ENCODE measurements at places on chromosomes 1 and 21.
A peak's percentile ranks its signal among the peaks of the same experiment; 100 is the strongest.

DNA sequence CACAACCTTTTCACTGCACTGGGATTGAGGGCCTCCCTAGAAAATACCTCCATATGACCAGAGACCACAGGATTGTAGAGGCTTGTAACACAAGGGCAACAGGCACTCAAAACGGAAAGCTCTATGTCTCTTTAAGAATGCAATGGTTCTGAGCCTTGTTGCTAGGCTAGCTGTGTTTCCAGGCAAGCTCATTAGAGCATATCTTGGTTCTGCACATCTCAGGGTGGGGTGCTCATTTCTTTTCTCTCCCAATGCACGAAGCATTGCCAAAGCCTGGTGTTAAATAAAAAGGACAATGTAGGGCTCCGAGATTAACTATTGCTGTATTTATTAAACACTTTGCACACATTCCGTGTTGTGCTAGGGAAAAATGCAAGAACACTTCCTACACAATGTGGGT lies 315.9 kb downstream of the PRDM2 start:
- no peak for DNase-seq

- no peak for DNase-seq
Measured at GRCh38 chr21:40587736-40588346, 259.1 kb downstream of the DSCAM start.

GRCh38 chr21:35020902-35021301 lies 28.2 kb downstream of the RUNX1 start:
- DNase-seq, result no peak

GRCh38 chr1:12229835-12230548 lies at the start of gene VPS13D:
TSS of gene VPS13D (plus strand) at chr1:12230030. CDS start at chr1:12234267, 4,237 bp downstream.
- DNase-seq, result peak; percentile 80

GRCh38 chr1:205346956-205347574 lies 9.7 kb downstream of the KLHDC8A start:
- no peak for DNase-seq

DNA sequence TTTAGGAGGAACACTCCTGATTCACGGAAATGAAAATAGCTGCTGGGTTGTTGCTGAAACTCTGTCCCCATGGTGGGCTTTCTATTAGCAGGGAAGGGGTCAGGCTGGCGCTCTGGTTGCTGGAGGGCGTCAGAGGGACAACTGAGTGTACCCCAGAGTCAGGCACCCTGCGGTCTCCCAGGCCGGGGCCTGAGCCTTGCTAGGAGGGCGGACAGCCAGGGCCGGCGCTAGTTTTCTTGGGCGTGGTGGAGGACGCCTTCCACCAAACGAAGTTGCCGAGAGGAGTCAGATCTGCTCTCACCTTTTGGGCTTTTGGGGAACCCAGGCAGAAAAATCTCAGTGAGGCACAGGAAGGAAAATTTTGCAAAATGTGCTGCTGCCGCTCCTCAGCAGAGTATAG lies 54.8 kb downstream of the NGF start:
- DNase-seq, result no peak

DNA sequence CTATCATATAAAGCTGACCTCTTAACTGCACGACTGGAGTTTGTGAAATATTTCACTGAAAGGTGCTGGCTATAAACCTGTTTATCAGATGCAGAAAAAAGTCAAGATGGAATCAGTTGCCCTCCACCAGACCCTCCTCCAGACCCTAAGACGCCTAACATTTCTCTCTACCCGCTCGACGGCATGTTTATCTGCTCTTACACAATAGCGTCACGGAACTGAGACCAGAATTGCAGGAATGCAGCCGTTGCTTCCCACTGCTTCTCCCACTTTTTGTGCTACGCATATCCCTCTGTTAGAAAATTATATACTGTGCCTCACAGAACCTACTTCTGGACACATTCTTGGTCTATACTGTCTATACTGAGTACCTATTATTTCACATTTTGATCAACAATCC lies 28.2 kb upstream of the FAM131C start:
- DNase-seq, result no peak

DNA sequence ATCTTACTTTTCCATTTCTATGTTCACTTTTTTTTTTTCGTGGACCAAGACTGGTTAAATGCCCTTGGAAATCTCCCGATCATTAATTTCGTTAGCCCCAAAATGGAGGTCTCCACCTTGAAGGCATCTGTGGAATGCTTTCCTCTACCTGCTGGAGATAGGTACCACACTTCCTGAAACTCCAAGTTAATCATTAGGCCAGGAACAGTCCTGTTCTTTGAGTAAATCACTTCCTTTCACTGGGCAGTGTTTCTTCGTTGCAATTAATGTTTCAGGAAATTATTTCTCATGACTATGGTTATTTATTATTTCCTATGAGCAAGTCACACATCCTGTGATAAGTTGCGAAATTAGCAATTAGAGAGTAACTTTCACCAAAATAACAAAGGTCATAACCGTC lies 225.2 kb upstream of the LYPLAL1 start:
- no peak for DNase-seq

- no peak for DNase-seq
Measured at GRCh38 chr1:221473411-221473810, 268.5 kb downstream of the DUSP10 start.

Data from central memory CD4-positive, alpha-beta T cell (primary cell).